COR-L47 (cell line): ENCODE measurements at places on chromosomes 11 and 22.

DNA sequence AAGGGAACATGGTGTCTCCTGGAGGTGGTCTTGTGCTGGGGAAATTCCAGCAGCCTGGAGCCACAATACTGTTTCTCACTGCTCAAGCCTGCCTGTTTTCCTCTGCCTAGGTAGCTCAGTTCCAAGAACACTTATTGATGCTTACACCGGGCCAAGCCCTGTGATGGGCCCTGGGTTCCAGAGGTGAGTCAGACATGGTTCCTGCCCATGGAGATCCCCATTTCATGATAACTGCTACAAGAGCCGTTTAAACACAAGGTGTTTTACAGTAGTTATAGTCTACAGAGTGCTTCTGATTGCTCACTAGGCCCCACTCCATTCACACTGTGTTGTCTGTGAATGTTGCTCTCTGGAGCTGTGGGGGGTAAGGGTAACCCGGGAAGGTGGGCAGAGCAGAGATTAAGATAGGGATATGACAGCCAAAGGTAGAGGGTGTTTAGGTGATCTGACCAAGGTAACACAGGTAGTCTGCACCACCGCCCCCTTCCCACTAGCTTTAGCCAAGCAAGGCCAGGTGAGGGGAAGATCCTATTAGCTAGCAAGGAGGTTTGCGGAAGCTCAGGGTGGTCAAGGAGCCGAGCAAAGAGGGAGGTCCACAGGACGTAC is 696 bp upstream of the MICAL2 start:
- no peak for DNase-seq

- no peak for DNase-seq
Measured at GRCh38 chr11:72864702-72865655, 50.8 kb downstream of the ATG16L2 start.

- DNase-seq = no peak
Measured at GRCh38 chr11:95913830-95914615, 9.9 kb downstream of the MTMR2 start.

GRCh38 chr22:28102151-28102812 is 183.2 kb upstream of the PITPNB start:
- DNase-seq = no peak

GRCh38 chr11:122155765-122156527 is 39.9 kb upstream of the BLID start:
- DNase-seq = no peak

DNA sequence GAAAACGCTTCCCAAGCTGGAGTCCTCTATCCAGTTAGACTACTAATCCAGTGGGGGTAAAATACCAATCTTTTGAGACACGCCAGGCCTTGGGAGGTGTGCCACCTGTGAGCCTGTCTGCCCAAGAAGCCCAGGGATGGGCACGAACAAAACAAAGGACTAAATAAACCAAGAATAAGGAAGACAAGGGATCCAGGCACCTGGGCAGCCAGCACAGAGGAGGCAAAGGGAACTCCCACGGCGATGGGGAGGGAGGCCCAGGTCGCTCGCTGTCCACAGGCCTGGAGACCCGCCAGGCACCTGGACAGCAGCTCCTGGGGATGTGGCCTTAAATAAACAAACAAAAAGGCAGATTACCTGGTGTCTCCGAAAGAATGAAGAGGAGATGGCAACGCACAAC is 31.4 kb downstream of the LRFN4 start:
- DNase-seq = peak; percentile 26

DNA sequence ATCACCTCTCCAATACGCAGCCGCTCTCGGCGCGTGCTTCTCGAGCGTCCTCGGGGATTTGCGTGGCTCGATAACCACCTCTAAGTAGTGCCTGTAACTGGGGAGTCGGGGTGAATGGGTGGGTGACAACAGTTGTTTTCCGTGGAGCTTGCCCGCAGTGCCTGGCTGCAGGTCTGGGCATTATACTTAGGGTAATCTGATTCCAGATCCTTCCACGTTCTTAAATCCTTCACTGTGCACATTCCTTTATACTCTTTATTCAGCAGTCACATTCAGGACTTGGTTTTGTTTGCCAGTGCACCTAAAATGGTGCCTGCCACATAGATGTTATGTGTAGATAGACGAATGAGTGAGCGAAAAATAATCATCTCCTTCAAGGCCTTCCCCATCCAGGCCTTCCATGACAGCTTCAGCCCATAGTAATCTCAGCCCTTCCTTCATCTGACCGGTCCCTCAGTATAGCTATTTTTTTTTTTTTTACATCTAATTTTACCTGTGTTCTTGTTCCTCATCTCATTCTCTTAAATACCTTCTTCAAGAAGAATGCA is 602 bp downstream of the NAT10 start:
- no peak for DNase-seq

GRCh38 chr11:74696939-74697675 is 34.1 kb downstream of the CHRDL2 start:
- DNase-seq = no peak

DNA sequence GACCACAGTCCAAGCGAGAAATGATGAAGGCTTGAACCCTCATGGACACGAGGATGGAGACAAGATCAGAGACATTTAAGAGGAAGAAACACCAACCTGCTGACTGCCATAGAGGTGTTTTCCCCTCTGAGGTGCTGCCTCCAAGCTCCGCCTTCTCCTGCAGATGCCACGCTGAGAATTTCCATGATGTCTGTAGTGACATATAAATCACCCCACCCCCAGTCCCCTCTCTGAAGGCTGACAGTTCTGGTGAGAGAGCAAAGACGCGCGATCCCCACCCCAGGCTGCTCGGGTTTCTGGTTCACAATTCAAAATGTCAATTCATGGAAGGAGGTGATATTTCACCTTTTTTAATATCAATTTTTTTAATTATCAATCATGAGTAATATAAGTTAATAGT is 28.2 kb downstream of the LRRC32 start:
- no peak for DNase-seq

- DNase-seq = no peak
Measured at GRCh38 chr22:39184586-39185577, 32.4 kb upstream of the CBX7 start.

- DNase-seq = no peak
Measured at GRCh38 chr22:27615408-27615807, 186.1 kb downstream of the MN1 start.

- no peak for DNase-seq
Measured at GRCh38 chr11:114297806-114298709, 1.9 kb downstream of the NNMT start.

DNA sequence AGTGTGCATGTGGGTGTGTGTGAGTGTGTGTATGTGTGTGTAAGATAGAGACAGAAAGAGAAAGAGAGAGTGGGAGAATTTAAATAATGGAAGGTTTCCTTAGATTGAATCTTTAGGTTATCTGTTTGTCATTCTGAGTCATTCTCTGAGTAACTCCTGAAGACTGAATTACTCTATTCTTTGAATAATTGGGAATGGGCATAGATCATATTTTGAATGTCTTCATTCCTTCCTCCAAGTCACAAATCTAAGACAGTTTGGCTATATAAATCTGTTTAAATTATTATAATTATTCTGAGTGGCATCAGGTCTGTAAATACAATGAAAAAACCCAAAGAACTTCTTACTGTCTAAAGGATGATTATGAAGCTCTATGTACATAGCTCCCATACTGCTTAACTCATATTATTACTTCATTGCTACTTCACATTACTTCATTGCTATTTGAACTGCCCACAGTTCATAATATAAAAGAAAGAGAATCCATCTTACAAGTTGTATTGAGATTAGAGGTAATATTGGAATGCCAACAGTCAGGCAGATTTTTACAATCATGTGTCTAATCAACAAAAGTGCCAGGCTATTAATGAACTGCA is 346.6 kb upstream of the CCDC179 start:
- DNase-seq = no peak

- DNase-seq = no peak
Measured at GRCh38 chr11:123429336-123429735, 733 bp upstream of the GRAMD1B start.

GRCh38 chr22:49373289-49373666 is 454.4 kb downstream of the BRD1 start:
- no peak for DNase-seq

- DNase-seq = no peak
Measured at GRCh38 chr11:69285091-69285490, 8.9 kb upstream of the MYEOV start.

DNA sequence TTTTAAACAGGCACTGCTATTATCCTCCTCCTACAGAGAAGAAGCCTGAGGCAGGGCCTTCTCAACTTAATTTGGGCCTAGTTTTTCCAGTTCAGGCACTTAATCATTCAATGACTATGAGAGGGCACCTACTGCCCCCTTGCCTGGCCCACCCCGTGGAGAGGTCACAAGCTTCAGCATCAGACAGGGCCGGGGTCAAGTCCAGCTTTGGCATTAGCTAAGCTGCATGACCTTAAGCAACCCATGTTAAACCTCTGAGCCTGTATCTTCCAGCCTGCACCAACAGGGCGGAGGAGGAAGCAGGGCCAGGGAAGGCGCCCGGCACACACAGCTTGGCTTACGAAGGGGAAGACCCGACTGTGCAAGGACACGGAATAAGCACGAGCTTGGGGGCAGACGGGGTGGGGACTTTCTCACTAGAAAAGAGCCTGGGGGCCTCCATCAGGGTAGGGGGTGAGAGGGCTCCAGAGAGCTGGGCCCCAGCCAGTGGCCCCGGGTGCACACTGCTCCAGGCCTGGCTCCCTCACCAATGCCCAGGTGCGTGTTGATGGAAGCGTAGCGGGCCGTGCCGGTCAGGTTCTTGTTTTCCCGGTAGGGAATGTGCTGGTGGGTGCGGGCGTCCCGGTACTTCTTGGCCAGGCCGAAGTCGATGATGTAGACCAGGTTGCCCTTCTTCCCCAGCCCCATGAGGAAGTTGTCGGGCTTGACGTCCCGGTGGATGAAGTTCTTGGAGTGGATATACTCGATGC is 16.9 kb downstream of the CSNK1E start:
- no peak for DNase-seq

GRCh38 chr22:39344046-39344390 is 5.8 kb upstream of the SYNGR1 start:
- DNase-seq = no peak

- no peak for DNase-seq
Measured at GRCh38 chr11:6251990-6252473, 7.6 kb upstream of the CCKBR start.

DNA sequence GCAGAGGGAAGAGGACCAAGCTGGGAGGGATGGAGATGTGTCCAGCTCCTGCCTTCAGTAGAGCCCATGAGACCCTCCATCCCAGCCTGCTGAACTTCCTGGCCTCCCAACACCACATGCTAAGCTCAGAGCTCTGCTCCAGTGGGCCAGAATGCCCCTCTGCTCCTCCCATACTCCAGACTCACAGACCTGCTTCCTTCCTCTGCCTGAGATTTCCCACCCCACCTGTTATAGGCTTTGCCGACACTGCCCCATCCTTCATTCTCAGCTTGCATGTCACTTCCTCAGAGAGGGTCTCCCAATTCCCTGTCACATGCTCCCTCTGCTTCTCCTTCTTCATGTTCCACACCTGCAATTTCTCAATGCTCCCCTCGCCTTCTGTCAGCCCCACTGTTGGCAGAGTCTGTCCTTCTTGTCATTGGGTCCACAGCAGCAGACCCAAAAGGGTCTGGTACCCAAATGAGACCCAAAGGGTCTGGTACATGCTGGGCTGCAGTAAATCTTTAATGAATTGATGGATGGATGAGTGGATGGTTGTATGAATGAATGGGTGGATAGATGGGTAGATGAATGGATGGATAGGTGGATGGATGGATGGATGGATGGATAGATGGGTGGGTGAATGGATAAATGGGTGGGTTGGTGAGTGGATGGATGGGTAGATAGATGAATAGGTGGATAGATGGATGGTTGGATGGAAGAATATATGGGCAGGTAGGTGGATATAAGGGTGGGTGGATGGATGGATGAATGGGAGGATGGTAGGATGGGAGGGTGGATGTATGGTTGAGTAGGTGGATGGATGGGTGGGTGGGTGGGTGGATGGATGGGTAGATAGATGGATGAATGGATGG is 105.3 kb upstream of the FGF3 start:
- no peak for DNase-seq

DNA sequence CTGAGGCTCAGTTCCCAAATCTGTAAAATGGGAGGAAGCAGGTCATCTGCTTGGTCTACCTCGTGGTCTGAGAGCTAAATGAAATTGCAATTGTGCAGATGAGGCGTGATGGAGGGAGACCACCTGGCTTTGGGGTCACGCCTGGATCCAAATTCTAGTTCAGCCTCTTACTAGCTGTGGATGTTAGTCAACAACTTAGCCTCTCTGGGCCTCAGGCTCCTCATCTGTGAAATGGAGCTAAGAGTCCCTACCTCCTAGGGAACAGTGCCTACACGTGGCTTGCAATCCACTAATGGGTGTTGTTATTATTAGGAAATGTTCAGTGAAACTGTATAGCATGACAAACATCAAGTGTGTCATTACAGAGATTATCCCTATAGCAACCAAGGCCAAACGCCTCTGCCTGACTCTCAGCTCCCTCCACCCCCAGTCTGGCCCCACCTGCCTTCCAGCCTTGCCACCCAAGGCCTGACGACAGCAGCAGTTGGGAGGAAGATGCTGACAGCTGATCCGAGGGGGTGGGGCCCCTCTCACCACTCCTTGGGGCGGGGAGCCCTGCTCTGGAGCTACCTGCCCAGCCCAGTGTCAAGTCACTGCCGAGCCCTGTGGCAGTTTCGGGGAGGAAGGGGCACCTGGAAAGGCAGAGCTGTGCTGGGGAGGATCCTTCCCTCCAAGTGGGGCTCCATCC is 1.7 kb upstream of the RHOD start:
- peak; percentile 82 for DNase-seq
